Effector memory CD8-positive, alpha-beta T cell (primary cell): ENCODE measurements at places on chromosomes 1 and 21.

DNA sequence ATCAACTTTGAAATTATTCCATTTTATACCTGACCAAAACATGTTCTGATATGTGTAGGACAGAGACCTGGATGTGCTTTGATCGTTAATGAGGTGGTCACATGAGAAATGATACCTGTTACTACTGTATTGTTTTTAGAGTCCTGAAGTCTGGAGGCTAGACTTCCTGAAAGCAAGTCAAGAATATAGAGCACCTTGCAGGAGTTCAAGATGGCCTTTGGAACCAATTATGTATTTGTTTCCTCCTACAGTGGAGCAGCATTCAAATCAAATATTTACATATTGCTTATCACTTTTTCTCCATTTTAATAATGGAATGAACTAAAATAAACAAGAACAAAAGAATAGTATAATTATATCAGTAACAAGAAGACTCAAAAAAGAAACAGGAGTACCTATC lies 82.7 kb upstream of the TENT5C start:
- DNase-seq, result no peak
- H3K36me3 ChIP-seq, result peaks cover 8% of the 10 kb centered on the region
- H3K27ac ChIP-seq, result peak overlapping the region; percentile 13
- H3K4me3 ChIP-seq, result no peak overlapping the region

GRCh38 chr1:243623841-243624240 lies 226.2 kb downstream of the AKT3 start:
- peaks cover 10% of the 10 kb centered on the region for H3K4me1 ChIP-seq
- H3K27ac ChIP-seq, result no peak overlapping the region
- H3K4me3 ChIP-seq, result no peak overlapping the region
- no peak for DNase-seq

- H3K36me3 ChIP-seq, result no peaks in the 10 kb centered on the region
- DNase-seq, result no peak
- no peak overlapping the region for H3K4me3 ChIP-seq
- no peaks in the 10 kb centered on the region for H3K4me1 ChIP-seq
- H3K27ac ChIP-seq, result no peak overlapping the region
- H3K27me3 ChIP-seq, result no peaks in the 10 kb centered on the region
Measured at GRCh38 chr1:189662190-189662589, 815.5 kb downstream of the BRINP3 start.

DNA sequence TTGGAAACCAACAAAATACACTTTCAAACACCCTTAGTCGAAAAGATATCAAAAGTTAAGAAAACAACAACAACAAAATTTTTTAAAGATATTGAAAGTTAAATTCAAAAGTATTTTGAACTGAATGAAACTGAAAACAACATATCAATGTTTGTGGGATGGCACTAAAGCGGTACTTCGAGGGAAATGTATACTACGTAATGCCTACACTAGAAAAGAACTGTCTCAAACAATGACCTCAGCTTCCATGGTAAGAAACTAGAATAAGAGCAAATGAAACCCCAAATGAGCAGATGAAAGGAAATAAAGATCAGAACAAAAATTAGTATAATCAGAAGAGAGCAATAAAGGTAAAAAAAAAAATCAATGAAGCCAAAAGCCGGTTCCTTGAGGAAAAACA lies 6.1 kb downstream of the CBR1 start:
- no peaks in the 10 kb centered on the region for H3K27me3 ChIP-seq
- peaks cover 18% of the 10 kb centered on the region for H3K4me1 ChIP-seq
- no peak for DNase-seq
- H3K4me3 ChIP-seq, result no peak overlapping the region

DNA sequence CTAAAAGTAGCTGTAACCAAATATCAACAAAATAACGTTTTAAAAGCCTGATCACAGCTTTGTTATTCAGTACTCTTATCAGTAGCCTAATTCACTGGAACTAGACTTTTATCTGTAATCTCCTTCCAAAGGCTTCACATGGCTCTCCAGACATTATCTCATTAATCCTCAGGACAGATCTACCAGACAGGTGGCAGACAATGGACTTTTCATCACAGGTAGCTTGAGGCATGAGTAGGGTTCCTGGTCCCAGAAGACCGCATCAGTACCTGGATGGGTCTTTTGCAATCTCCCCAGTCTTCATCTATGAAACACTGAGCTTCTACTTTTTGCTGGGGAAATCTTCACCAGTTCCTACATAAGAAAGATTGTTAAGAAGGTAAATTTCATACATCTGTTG lies 132.2 kb upstream of the FOXD3 start:
- no peaks in the 10 kb centered on the region for H3K36me3 ChIP-seq
- H3K4me3 ChIP-seq, result no peak overlapping the region
- no peak overlapping the region for H3K27ac ChIP-seq
- no peaks in the 10 kb centered on the region for H3K27me3 ChIP-seq

- peak overlapping the region; percentile 76 for H3K4me3 ChIP-seq
- H3K4me1 ChIP-seq, result peaks cover 39% of the 10 kb centered on the region
- H3K27me3 ChIP-seq, result no peaks in the 10 kb centered on the region
- DNase-seq, result peak; percentile 21
Measured at GRCh38 chr1:27887215-27888021, 15.1 kb downstream of the THEMIS2 start.

DNA sequence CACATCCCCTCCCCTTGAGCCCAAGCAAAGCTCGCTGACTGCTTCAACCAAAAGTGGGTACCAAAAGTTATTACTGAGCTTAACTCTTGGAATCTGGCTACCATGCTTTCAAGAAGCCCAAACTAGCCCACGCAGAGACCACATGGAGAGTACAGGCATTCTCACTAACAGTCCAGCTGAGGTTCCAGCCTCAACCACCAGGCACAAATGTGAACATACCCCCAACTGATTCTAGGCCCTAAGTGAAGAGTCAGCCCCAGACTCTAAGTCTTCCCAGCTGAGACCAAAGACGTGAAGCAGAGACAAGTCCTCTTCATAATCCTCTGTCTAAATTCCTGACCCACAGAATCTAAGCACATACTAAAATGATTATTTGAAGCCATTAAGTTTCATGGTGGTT lies 36.8 kb downstream of the EVI5 start:
- H3K36me3 ChIP-seq, result no peaks in the 10 kb centered on the region
- peaks cover 35% of the 10 kb centered on the region for H3K27me3 ChIP-seq
- H3K4me3 ChIP-seq, result no peak overlapping the region

DNA sequence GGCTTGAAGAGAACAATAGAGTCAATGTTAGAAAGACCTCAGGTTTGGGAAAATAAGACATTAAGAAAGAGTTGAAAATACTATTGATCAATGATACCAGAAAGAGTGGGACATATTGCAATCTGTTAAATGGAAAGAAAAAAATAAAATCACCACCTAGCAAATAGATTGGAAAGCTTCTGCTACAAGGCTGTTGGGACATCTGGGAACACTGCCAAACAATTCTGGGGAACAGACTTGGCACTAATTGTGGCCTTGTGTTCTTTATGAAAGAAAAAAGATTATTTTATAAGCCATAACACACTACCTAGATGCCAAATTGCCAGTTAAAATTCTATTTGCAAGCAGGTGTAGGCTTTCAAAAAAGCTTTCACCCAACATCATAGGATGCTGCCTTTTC lies 137.8 kb downstream of the TSEN15 start:
- H3K4me1 ChIP-seq, result no peaks in the 10 kb centered on the region
- peaks cover 21% of the 10 kb centered on the region for H3K27me3 ChIP-seq
- no peak overlapping the region for H3K4me3 ChIP-seq
- no peak overlapping the region for H3K27ac ChIP-seq

DNA sequence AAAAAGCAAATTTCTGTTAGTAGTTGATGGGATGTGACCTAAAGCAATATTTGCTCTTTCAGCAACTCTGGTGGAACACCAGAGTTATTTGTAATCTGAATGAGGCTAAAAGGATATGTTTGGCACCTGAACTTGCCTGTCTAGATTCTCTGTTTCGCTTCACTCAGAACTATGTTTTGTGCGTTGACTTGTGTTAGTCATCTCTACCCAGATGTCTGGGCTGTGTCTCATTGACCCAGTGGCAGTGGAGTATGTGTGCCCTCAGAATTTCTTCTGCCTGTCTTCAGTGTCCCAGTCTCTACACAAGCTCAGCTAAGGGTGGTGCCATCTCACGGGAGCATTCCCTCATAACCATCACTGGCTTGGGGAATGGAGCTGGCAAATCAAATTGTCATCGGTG lies 13.9 kb downstream of the KCNK1 start:
- no peak for DNase-seq
- no peak overlapping the region for H3K27ac ChIP-seq
- H3K36me3 ChIP-seq, result no peaks in the 10 kb centered on the region
- no peak overlapping the region for H3K4me3 ChIP-seq

DNA sequence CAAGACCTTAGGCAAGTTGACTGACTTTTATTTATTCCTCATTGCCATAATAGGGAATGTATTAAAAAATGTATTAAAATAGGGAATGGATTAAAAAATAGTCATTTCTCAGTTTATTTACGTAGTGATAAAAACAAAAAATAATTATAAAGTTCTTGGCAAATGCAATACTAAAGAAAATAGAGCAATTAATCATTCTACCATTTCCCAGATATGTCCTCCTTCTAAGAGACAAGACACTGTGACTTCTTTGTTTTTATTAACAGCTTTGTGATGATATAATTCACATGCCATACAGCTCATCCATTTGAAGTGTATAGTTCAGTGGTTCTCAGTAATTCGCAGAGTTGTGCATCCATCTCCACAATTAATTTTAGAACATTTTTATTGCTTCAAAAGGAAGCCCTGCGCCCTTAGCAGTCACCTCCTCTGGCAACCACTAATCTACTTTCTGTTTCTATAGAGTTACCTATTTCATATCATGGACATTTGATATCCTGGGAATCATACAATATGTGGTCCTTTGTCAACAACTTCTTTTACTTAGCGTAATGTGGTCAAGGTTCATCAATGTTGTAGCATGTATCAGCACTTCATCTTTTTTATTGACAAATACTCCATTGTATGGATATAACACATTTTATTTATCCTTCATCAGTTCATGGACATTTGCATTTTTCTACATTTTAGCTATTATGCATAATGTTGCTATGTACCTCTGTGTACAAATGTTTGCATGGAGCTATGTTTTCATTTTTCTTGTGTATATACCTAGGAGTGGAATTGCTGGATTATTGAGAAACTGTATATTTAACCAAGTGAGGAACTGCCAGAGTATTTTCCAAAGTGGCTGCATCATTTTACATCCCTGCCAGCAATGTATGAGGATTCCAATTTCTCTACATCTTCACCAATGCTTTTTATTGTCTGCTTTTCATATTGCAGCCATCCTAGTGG lies 5.6 kb downstream of the TBX19 start:
- no peaks in the 10 kb centered on the region for H3K27me3 ChIP-seq
- H3K27ac ChIP-seq, result no peak overlapping the region
- peaks cover 24% of the 10 kb centered on the region for H3K4me1 ChIP-seq
- H3K4me3 ChIP-seq, result no peak overlapping the region
- DNase-seq, result no peak
- H3K36me3 ChIP-seq, result no peaks in the 10 kb centered on the region

DNA sequence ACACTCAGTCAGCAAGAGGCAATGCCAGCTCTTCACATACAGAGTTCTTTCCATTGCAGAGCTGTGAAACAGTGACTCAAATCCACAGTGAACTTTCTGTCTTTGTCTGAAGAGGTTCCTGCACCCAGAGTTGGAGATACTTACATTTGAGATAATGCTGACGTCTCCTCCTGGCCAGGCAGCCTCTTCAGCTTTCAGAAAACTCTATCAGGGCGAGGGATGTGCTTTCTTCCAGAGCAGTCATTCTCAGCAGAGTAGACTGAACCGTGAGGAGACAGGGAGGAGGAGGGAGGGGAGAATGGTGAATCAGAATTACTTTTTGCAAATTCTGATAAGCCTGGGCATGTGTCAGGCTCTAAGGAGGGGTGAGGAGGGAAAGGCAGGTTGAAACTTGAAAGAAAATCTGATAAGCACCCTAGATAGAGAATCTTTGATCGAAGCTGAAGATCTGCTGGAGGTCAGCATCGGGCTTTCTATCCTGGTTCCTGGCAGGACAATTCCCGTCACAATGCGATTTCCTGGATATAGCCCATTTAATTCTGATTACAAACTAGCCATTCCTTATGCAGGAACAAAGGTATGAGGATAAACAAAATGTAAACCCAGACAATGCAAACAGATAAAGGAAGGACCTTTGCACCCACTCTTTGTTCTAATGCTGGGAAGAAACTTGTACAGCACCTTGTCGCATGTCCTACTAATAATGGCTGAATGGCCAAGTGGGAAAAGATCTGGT lies 18.9 kb upstream of the NID1 start:
- H3K4me3 ChIP-seq, result no peak overlapping the region
- no peak overlapping the region for H3K27ac ChIP-seq
- no peaks in the 10 kb centered on the region for H3K4me1 ChIP-seq
- H3K36me3 ChIP-seq, result no peaks in the 10 kb centered on the region
- no peak for DNase-seq

DNA sequence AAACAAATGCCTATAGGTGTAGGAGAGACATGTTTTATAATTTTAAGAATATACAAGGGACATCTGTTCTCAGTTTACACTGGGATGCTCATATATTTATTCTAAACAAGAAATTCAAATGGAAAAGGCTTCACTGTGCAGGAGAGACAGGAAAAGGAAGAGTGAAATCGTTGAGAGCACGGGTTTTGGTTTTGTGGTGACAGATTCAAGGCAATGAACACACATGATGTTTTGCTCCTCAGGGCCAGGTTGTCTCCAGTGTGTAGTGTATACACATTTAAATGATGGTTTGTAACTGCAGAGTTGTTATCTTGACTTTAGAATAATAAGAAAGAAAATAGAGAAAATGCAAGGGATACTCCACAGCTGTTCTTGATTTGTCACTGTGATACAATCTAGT lies 73.7 kb downstream of the S1PR1 start:
- no peaks in the 10 kb centered on the region for H3K27me3 ChIP-seq
- H3K36me3 ChIP-seq, result peaks cover 10% of the 10 kb centered on the region
- peak overlapping the region; percentile 78 for H3K4me3 ChIP-seq
- no peak for DNase-seq
- H3K4me1 ChIP-seq, result peaks cover 55% of the 10 kb centered on the region
- peak overlapping the region; percentile 98 for H3K27ac ChIP-seq

- no peak overlapping the region for H3K4me3 ChIP-seq
- H3K36me3 ChIP-seq, result peaks cover 7% of the 10 kb centered on the region
Measured at GRCh38 chr1:179021873-179022272, 3.8 kb upstream of the FAM20B start.

DNA sequence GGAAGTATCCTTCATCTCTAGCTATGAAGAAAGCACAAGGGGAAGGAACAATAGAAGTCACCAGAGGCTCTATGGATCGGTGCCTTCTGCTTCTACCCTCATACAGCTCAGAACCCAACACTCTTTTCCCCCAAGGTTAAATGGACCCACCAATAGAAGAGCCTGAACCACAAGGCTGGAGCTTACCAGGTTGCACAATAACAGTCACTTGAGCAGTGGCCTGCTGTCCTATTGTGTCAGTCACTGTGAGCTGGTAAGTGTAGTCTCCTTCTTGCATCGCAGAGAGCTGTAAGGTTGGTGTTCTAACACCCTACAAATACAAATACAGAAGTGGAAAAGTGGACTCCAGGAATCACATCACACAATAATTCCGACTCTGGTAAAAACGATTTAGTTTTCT lies 103.0 kb downstream of the KIAA0319L start:
- no peaks in the 10 kb centered on the region for H3K27me3 ChIP-seq
- H3K4me3 ChIP-seq, result no peak overlapping the region
- H3K27ac ChIP-seq, result peak overlapping the region; percentile 74
- H3K36me3 ChIP-seq, result peaks cover 30% of the 10 kb centered on the region

DNA sequence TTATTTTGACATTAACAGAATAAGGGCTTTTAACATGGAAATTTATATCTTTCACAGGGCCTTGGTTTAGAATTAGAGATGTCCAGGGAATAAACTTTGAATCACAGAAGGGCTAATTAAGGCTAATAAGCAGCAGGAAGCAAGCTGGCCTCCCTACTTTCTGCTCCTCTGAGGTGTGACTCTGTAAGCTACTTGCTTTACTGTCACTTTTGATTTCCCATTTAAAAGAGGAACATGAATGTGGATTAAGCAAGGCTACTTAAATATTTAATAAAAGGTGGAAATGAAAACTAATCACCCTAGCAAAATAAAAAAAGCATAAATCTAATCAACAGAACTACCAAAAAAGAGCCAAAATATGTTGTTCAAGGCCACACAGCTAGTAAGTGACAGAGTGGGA lies 28.9 kb upstream of the CD5L start:
- no peak overlapping the region for H3K27ac ChIP-seq
- DNase-seq, result no peak
- no peaks in the 10 kb centered on the region for H3K36me3 ChIP-seq
